MV-4-11 (cell line): ENCODE measurements at places on chromosomes 13 and 19.

- no peak for DNase-seq
These were observed 40.7 kb upstream of the TNFSF11 start for GRCh38 chr13:42533336-42533591.

GRCh38 chr19:28543244-28543776, 669.6 kb downstream of the UQCRFS1 start:
- DNase-seq = no peak

DNA sequence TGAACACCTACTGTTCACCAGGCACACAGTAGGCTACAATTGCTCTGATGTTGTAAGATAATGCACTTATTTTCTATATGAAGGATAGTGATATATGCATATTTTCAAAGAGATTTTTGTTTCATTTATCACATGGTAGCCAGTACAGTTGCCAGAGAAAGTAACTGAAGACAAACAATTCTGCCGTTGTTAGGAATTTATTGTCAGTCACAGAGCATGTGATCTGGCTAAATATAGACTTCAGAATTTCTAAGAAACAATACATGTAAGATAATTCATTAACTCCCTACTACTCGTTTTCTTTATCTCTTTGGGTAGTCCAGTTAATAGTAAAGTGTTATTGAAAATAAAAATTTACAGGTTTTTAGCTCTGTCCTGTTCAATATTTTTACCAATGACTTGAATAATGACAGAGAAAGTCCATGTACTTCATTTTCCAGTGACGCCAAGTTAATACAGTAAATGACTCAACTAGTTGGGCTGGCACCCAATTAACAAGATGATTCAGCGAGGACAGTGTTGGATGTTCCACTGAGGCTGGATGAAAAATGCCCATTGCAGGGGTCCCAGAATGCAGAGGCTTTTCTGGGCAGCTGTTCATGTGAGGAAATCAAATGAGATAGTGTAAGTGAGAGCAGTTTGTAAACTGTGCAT, 35.6 kb downstream of the GJA3 start:
- no peak for DNase-seq

GRCh38 chr13:98930151-98930591, 47.7 kb downstream of the DOCK9 start:
- no peak for DNase-seq

DNA sequence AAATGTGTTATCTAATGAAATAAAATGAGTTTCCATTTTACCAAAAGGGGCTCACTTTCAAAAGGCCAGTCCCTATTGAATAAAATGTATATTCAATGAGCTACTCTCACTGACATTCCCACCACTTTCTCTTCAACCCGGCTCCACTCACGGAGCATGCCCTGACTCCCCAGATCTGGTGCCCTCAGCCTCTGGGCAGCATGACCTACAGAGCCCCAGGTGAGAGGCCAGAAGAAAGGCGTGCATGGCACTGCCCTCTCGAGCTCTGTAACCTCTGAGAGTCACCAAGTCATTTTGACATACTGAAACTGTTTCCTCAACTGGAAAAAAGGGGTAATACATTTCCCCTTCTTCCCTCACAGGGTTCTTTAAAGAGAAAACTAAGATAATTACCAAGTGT, 25.2 kb upstream of the SIAH3 start:
- no peak for DNase-seq

- peak; percentile 94 for DNase-seq
These were observed 13.8 kb downstream of the SH2D3A start for GRCh38 chr19:6753178-6754031.

- no peak for DNase-seq
These were observed 74.7 kb downstream of the KL start for GRCh38 chr13:33090755-33091414.

GRCh38 chr13:38090913-38091312, 221.3 kb upstream of the TRPC4 start:
- no peak for DNase-seq

DNA sequence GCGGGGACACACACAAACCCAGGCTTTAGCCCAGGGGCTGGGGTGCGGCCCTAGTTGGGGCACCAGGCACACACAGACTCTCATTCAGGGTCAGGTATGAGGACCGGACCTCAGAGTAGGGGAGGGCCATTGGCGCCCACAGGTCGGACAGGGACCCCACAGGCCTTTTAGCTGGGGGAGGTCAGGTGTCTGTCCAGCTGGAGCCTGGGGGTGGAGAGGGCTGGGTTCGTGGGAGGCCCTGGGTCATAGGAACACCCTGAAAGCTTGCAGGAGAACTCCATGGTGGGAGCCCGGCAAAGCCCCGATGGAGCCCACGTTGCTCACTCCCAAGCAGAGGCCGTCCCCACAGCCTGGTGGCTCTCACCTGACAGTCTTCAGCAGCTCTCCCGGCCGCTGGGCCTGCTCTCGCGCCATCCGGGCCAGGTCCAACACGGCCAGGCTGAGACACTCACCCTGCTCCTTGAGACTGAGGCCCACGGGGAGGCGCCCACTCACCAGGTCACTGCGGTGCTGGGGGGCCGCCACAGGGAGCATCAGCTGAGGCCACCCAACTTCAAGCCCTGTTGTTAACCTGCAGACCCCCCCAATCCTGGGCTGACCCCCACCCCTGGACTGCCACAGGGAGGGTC, 5.0 kb downstream of the JAK3 start:
- DNase-seq = no peak

GRCh38 chr13:21511849-21512248, 52.7 kb upstream of the ZDHHC20 start:
- no peak for DNase-seq

- DNase-seq = peak; percentile 74
These were observed 38.6 kb upstream of the FBXL3 start for GRCh38 chr13:77065461-77066147.

DNA sequence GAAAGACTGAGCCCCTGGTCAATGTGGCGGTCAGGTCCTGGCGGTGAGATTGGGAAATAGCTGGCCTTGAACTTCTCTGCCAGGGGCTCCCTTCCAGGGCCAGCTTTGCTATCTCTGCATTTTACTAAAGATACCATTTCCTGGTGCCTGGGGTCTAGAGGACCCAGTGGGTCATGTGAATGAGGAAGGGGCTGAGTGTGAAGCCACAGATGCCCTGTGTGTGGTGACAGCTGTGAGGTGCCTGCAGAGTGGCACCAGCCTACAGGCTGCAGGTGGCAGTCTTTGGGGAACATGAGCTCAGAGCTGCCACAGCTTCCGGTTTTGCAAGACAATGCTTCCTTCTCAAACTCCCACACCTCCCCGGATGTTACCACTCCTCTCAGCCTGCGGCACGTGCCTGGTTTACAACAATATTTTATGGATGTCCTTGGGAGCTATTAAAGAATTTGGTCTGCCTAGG, 5.2 kb upstream of the MLNR start:
- peak; percentile 97 for DNase-seq

GRCh38 chr19:45882652-45883585, 3.0 kb downstream of the IRF2BP1 start:
- DNase-seq = peak; percentile 88

GRCh38 chr13:39656325-39656677, 839 bp downstream of the COG6 start:
- no peak for DNase-seq

DNA sequence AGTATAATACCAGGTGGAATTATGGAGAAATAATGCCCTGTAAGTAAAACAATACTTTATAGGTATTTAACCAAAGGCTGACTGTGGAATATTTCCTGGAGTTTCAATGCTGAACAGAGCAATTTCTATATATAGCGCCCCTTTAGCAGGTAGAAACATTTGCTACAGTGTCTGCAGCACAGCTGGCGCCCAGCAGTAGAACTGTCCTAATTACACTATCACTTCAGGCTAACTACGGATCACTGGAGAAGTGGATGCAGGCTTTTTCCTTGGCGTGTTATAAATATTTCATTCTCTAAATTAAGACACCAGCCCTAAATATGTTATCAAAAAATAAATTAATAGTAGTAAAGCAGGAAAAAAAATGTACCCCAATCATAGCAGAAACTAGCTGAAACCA, 3.1 kb downstream of the SHISA2 start:
- no peak for DNase-seq

DNA sequence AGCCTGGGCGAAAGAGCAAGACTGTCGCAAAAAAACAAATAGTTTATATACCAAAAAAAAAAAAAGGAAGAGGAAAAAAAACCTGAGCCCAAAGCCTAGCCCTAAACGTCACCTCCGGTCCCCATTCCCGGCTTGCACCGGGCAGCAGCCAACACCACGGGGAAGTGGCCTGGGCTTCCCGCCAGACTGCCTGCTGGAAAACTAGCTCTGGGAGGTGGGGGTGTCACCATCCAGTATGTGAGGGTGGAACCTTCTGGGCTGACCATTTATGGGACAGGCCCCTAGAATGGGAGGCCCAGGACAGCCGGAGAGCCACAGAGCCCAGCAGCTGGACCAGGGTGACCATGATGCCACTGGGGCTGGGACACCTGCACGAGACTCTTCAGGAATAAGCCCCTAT, 37.3 kb downstream of the IL12RB1 start:
- DNase-seq = peak; percentile 35

- DNase-seq = no peak
These were observed 26.7 kb upstream of the NPAS1 start for GRCh38 chr19:46992699-46993535.

- DNase-seq = peak; percentile 89
These were observed 17.7 kb downstream of the CCDC97 start for GRCh38 chr19:41327576-41328156.

DNA sequence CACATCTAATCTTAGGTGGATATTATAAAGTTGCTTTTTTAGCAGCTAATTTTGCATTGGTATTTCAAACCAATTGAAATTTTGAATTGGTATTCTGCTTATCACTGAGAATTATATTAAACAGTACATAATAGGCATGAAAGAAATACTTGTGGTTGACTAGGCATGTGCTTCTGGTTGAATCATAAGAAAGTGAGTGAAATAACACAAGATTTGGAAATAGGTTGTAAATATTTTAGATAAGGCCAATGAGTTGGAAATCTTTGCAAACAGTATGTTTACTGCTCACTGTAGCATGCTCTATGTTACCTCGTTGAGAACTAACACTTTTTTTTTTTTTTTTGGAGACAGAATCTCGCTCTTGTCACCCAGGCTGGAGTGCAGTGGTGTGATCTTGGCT, 66.8 kb upstream of the RFC3 start:
- no peak for DNase-seq

DNA sequence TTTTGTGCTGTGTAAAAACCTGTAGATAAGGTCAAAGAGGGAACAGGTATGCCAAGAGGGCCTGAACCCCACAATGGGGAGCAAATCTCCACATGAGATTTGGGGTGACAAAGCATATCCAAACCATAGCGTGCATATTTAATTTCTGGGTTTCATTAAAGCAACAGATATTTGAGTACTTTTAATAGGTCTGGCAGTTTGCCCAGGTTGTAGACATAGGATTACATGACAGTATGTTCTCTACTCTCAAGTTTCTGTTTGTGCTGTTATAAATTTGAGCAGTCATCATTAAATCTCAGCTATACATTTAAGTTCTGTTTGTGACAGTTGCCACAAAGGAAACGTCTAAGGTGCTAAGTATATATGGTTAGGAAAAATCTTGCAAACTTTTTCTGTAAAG, 236.4 kb downstream of the ATP8A2 start:
- DNase-seq = no peak

GRCh38 chr19:55146705-55147273, 2.2 kb downstream of the TNNT1 start:
- DNase-seq = no peak
